ENCODE measurements at places on chromosomes 3 and 15. TPM values are rescaled to one million over a fixed set of nuclear protein-coding genes. Genes with fewer than 3 reads are reported as not detected.

Gene FRMD4B
- 1.5 TPM for total RNA-seq

Gene GOLGA6L4
- total RNA-seq, result 0.90 TPM

Gene HGD
- 14.2 TPM for total RNA-seq

Gene WDR49
- not detected for total RNA-seq

Gene SCN10A
- not detected for total RNA-seq

Gene BCL2A1
- total RNA-seq, result 18.5 TPM

Gene TLE3
- 17.0 TPM for total RNA-seq

Gene PPIP5K1
- total RNA-seq, result 7.9 TPM

Gene NDN
- 0.08 TPM for total RNA-seq

Gene SLCO2A1
- 0.02 TPM for total RNA-seq

Gene NR2E3
- 0.16 TPM for total RNA-seq

Gene ZWILCH
- total RNA-seq, result 36.6 TPM

Gene MAPKAPK3
- total RNA-seq, result 25.6 TPM

Gene NT5DC2
- 105 TPM for total RNA-seq

Gene LRRC49
- total RNA-seq, result 4.9 TPM

Gene ZNF35
- total RNA-seq, result 4.5 TPM

Gene GOLGA8G
- not detected for total RNA-seq

Gene ALG1L2
- not detected for total RNA-seq

Gene TMOD2
- total RNA-seq, result 1.7 TPM

Gene SLC51A
- total RNA-seq, result not detected

Gene TRIM42
- total RNA-seq, result not detected

Gene IMPG2
- not detected for total RNA-seq

Gene OR5K2
- total RNA-seq, result not detected

Gene SLC2A2
- not detected for total RNA-seq

Gene B4GALT4
- total RNA-seq, result 89.0 TPM

Gene DUOXA1
- 0.14 TPM for total RNA-seq

Gene CASR
- total RNA-seq, result not detected

Gene CCDC80
- 63.4 TPM for total RNA-seq

Gene EXD1
- not detected for total RNA-seq

Gene MCF2L2
- total RNA-seq, result 0.10 TPM

Gene GHRL
- total RNA-seq, result 0.14 TPM

Gene ACSBG1
- 0.16 TPM for total RNA-seq

Gene EPHA3
- not detected for total RNA-seq

Gene KLF15
- total RNA-seq, result 0.08 TPM

Data from A549 treated with CORT108297 at 1 μM for 4 hours (cell line).